ENCODE measurements at places on chromosomes 7 and 10. TPM values are rescaled to one million over a fixed set of nuclear protein-coding genes. Genes with fewer than 3 reads are reported as not detected.

DNA sequence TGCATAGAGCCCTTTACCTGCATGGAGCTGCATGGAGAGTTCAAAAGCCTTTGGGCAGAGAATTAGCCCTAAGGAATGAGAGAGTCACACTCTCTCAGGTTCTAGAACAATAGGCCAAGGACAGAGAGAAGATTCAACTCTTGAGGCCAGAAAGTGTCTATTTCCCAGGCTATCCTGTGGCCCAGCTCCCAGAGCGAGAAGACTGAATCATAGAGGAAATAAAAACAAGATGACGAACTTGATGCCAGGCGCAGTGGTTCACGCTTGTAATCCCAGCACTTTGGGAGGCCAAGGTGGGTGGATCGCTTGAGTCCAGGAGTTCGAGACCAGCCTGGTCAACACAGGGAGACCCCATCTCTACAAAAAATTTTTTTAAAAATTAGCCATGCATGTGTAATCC, 18.3 kb upstream of the PODXL start:
- no peak for DNase-seq

GRCh38 chr7:142188154-142188553, 69.7 kb downstream of the PRSS58 start:
- DNase-seq, result no peak

DNA sequence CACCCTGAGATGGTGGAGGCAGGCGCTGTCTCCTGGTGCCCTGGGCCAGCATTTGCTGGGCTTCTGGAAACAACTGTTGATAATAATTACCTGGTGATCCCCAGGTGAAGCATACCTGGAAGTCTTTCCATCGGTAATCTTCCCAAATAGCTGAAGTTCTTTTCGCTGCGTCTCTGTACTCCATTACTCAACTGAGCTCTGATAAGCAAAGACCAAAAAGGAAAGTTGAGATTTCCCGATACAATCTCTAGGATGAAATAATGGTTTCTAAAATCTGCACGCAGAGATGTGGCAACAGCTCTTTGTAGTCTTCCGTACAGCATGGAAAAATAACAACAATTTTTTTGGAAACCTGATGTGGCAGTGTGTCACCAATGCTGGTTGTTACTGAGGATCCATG, 226.5 kb downstream of the GATA3 start:
- DNase-seq, result no peak

DNA sequence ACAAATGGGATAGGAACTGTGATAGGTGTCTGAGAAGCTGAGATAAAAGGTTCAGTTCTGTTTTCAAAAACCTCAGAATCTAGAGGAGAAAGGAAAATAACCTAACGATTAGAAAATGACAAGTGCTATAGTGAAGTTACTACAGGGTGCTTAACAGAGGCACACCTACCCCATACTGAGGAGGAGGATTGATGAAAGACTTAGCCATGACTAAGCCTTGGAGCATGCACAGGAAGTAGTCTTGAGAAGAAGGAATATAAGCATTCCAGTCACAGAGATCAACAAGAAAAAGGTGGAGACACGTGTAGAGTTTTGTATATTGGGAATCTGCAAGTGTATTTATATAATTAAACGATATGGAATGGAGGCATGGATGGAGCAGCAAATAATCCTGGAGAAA, 1225.5 kb upstream of the CELF2 start:
- no peak for DNase-seq

GRCh38 chr7:44561481-44561880, 12.2 kb downstream of the DDX56 start:
- DNase-seq, result no peak

DNA sequence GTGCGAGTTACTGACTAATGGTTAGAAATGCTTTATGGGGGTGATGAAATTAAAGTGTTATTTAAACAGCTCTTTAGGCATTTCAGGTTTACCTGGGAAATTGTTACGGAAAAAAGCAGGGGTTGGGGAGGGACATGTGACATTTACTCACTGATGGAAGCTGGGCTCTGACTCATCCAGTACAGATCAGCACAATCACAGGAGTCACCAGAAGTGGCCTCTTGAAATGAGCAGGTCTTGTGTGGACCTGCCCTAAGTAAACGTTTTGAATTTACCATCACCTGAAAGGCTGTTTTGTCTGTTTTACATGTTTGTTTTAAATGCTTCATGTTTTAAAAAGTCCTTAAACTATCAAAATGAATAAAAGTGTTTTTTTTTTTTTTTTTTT, 2.3 kb downstream of the GLRX3 start:
- DNase-seq, result peak; percentile 63

GRCh38 chr10:43811871-43812270, 163.2 kb upstream of the ZNF32 start:
- DNase-seq, result no peak

DNA sequence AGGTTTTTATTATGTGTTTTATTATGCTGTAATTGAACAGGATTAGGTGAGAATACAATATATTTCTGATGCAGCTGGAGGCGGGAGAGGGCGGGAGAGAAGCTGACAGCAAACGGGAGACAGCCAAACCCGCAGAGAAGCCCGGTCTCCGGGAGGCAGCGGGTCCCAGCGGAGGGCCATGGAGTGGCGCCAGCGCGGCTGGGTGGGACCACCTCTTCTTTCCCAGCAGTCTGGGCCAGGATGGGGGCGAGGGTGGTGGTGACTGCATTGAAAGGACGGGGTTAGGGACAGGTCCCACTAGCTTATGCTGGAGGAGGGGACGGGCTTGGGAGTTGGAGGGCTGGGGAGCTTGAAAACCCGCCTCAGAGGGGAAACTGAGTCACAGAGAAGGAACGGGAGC, 14.5 kb upstream of the KAZALD1 start:
- no peak for DNase-seq

GRCh38 chr10:14543904-14544210, 213.1 kb upstream of the FRMD4A start:
- no peak for DNase-seq

GRCh38 chr7:27243340-27244163, 950 bp downstream of the EVX1 start:
- DNase-seq, result no peak

DNA sequence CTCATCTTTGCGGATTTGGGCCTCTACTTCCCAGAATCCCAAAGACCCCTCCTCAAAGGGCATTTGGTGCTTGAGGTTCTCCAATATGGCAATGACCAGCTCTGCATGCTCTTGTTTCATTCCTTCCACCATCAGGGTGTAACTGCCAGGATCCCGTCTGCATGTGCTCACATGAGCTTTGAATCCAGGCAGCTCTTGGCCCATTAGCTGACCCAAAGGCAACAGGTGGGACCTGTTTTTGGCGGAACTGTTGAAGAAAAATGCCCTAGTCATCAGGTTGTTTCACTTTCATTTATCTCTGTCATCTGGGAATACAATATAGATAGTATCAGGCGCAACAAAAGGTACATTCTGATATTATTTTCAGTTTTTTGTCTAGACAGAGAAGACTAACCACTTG, 159.1 kb upstream of the TCF7L2 start:
- DNase-seq, result no peak

GRCh38 chr10:89565180-89565579, 29.8 kb upstream of the SLC16A12 start:
- DNase-seq, result no peak

GRCh38 chr10:11411926-11412545, 199.4 kb downstream of the USP6NL start:
- no peak for DNase-seq

- no peak for DNase-seq
Observed at GRCh38 chr7:150850273-150850672, 2.0 kb upstream of the AOC1 start.

DNA sequence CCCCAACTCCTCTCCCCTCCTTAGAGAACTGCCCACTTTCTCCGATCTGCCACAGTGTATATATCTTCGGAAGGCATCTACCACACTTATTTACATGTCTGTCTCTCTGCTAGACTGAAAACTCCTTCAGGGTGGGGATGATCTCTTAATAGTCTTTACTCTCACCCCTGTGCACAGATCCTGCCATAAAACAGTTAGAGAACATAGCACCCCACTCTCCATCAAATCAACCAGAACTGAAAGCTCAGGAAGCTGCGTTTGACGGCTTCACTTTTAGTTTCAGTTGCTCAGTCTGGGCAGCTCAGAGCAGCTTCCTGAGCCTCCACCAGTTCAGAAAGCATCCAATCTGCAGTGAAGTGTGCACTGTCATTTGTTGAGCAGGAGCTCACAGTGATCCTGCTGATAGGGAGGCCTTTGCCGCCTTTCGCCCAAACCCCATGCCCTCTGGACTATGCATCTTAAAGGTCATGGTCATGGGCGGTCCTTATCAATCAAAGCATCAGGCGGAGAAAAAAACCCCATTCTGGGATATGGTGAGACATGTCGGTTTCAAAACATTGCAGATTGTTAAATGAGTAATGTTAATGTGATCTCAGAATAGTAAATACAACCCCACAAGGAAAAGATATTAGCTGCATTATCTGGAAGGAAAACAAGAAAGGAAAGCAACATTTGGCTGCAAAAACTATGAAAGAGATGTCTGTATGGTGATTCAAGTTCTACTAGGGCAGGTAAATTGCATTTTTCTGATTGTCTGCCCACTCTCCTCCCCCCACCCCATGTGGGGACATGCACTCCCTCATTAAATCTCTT, 167.1 kb upstream of the ADO start:
- DNase-seq, result no peak

- no peak for DNase-seq
Observed at GRCh38 chr7:130421684-130422083, 19.1 kb downstream of the CEP41 start.

DNA sequence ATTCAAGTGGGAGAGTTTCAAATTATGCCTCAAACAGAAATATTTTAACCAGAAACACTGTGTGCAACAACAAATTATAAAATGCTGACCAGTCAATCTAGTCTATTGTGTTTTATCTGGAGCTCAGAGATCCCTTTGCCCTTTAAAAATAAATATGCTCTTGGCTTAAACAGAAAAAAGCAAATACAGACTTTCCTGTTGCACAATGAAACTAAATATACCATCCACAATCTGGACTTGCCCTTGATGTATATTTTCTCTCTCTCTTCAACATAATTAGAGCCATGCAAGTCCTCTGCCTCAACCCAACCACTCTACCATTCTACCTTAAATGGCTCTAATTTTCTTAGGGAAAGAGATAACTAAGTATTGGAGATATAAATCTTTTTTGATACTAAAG, 34.9 kb downstream of the ASAH2 start:
- DNase-seq, result no peak

DNA sequence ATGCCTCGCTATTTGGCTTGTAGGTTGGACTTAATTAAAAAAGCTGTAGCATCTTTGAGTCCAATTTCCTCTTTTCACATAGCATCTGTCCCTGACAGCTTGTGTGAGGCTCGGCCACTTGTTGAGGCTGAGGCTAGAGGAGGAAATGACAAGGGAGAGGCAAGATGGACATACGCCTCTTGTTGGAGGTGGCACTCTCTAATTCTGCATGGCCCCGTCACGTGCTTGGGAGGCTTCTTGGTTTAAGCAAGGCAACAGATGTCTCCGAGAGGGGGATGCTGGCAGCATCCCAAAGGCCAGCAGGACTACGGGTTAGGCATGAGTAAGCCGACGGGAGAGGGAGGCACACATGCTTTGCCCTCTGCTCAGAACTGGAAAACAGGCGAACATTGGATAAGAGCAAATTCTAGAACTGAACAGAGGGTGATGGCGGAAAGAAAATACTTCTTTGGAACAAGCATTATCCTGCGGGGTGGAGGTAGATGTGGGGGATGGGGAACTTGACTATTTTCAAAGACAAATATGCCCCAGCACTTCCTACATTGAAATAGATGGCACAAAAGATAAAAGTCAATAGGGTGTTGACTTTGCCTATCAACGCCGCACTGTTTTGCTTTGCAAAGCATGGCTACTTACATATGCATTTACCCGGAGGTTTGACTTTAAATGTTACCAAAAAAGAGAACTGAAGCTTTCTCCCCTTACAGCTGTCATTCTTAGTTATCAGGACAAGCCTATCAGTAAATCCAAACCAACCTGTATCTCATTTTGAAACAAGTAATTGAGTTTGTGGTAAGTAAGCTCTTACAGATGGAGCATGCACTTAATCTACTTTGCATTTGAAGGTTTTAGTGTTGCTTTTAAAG, 94.8 kb downstream of the CHN2 start:
- DNase-seq, result no peak

SCIN gene
- total RNA-seq, result 5.1 TPM

PLAU gene
- 970 TPM for total RNA-seq

LRRD1 gene
- total RNA-seq, result not detected

PNPLA8 gene
- 12.7 TPM for total RNA-seq

LRMDA gene
- 0.75 TPM for total RNA-seq

SCRN1 gene
- total RNA-seq, result 61.9 TPM

ABCB1 gene
- total RNA-seq, result 13.3 TPM

SLC26A3 gene
- total RNA-seq, result not detected

GATA3 gene
- 3.2 TPM for total RNA-seq

NCOA4 gene
- 107 TPM for total RNA-seq

VAX1 gene
- total RNA-seq, result not detected

FOXI2 gene
- not detected for total RNA-seq

EIF5AL1 gene
- 0.43 TPM for total RNA-seq

INMT gene
- total RNA-seq, result not detected

WEE2 gene
- not detected for total RNA-seq
